Prostate gland (tissue), 2 donors: ENCODE measurements at places on chromosomes 1 and 21.

DNA sequence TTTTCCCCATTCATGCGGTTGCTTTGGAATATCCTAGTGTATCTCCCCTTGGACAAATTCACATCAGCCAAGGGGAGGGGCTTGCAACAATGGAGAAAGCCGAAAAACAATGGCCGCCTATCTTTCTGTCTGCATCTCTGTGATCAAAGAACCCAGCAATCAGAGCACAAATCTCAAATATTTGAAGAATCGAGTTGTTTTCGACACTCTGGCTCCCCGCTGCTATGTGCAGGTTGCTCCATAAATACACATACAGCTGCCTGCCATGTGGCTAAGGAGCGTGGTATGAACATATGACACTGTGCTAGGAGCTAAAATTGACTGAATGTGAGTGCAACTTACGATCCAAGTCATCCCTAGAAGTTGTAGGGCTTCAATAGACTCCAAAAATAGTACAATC, 8.5 kb downstream of the CFHR4 start:
- no peak overlapping the region for H3K4me3 ChIP-seq
- no peaks in the 10 kb centered on the region for H3K27me3 ChIP-seq
- no peak for DNase-seq
- H3K4me1 ChIP-seq, result no peaks in the 10 kb centered on the region
- H3K27ac ChIP-seq, result no peak overlapping the region

- H3K36me3 ChIP-seq, result no peaks in the 10 kb centered on the region
- no peaks in the 10 kb centered on the region for H3K27me3 ChIP-seq
- no peak overlapping the region for H3K27ac ChIP-seq
- no peaks in the 10 kb centered on the region for H3K4me1 ChIP-seq
These were observed 115.7 kb downstream of the PIGK start for GRCh38 chr1:77103486-77103885.

DNA sequence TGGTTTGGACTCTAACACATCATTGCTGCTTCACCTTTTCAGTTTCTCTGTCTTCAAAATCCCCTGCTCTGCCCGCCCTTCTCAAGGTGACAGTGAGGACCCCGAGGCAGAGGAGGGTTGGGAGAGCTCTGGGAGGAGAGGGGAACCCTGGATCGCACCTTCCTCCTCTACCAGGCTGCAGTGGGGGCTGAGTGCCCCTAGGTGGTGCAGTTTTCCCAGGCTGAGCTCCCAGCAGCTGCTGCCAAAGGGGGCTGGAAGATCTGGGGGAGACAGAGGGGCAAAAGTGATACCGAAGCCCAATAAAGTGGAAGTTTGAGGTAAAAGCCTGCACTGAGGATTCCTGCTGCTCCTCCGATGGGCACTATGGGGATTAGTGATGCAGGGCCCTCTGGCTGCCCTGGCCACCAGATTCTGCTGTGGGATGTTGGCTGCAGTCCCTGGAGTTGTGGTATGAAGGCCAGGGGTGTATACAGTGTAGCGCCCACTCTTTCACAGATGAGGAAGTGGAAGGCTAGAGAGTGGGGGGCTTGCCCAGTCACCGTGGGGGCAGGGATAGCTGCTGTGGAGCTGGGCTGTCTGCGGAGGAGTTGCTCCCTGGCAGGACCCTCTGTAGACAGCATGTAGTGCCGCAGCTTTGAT, 40.7 kb upstream of the SCMH1 start:
- DNase-seq, result no peak
- no peak overlapping the region for H3K27ac ChIP-seq
- no peak overlapping the region for H3K4me3 ChIP-seq
- no peaks in the 10 kb centered on the region for H3K4me1 ChIP-seq
- H3K27me3 ChIP-seq, result no peaks in the 10 kb centered on the region

DNA sequence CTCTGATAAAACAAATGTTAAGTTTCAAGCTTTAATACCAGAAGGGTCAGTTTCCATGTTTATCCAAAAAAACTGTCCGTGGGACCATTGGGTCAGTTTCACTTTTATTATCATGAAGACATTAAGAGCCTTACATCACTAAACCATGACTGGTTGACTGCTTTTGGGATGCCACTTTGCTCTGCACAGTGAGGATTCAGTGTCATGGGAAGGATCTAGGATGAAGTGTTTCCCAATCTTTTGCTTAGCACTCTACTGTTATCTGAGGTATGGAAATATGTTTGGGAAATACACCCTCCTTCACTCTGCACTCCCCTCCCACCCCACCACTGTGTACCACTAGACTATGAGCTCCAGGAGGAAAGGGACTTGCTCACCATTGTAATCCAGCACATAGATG, 16.3 kb downstream of the RPS6KC1 start:
- H3K4me1 ChIP-seq, result no peaks in the 10 kb centered on the region
- no peaks in the 10 kb centered on the region for H3K36me3 ChIP-seq
- no peak overlapping the region for H3K4me3 ChIP-seq
- H3K27me3 ChIP-seq, result no peaks in the 10 kb centered on the region

GRCh38 chr1:1625824-1626206, 6.2 kb upstream of the MMP23B start:
- H3K36me3 ChIP-seq, result no peaks in the 10 kb centered on the region
- H3K27ac ChIP-seq, result no peak overlapping the region
- DNase-seq, result no peak
- H3K4me3 ChIP-seq, result no peak overlapping the region
- H3K4me1 ChIP-seq, result no peaks in the 10 kb centered on the region
- H3K27me3 ChIP-seq, result no peaks in the 10 kb centered on the region

DNA sequence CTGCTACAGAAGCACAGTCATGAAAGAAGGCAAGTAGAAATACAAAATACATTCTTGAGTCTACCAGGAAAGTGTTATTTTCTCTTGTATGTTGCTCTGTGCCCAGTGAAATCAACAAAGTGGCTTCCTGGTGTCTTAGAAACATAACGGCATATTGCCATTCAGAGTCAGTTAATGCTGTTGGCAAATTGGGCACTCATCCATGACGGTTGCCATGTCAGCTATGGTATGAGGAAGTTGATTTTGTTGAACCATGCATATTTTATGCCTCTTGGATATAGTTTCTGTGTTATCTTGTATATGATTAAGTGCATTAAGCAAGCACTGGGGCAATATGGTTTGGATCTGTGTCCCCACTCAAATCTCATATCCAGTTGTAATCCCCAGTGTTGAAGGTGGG, 153.1 kb upstream of the CXADR start:
- H3K27ac ChIP-seq, result no peak overlapping the region
- no peaks in the 10 kb centered on the region for H3K4me1 ChIP-seq
- no peak overlapping the region for H3K4me3 ChIP-seq
- DNase-seq, result no peak

DNA sequence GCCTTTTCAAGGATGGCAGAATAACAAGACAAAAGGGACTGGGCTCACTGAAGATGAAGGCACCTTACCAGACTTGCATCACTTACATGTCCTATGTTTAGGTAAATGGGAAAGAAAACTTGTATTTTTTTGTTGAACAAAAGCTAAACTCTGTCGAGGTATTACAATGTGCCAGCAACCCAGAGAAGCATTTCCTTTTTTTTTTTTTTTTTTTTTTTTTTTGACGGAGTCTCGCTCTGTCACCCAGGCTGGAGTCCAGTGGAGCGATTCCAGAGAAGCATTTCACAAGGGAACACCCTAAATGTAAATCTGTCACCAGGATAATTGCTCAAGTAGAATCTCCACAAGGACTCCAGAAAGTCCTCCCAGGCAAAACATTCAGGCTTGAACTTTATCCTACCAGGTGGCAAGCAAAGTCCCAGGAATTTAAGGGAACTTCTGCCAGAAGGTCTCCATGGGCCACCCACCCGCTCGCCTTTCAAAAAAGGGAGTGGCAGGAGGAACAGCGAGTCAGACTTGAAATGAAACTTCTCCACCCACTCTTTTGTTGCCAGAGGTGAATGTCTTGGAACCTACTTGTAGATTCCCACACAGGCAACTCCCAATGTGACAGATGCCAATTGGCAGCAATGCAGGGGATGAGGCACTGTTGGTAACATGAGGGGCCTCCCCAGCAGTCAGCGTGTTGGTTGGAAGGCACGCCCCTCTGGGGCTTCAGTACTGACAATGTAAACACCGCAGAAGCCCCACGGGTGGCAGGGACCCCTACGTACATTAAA, 125.0 kb downstream of the TIAM1 start:
- H3K4me3 ChIP-seq, result no peak overlapping the region
- H3K4me1 ChIP-seq, result no peaks in the 10 kb centered on the region
- DNase-seq, result peak; percentile 63

- H3K4me3 ChIP-seq, result no peak overlapping the region
- H3K36me3 ChIP-seq, result no peaks in the 10 kb centered on the region
- DNase-seq, result no peak
- H3K27me3 ChIP-seq, result no peaks in the 10 kb centered on the region
These were observed 64.2 kb downstream of the SERINC2 start for GRCh38 chr1:31476891-31477846.

- DNase-seq, result peak; percentile 95
- peak within 1 kb of the TSS; percentile 56 for H3K4me3 ChIP-seq
- no peaks in the 10 kb centered on the region for H3K27me3 ChIP-seq
- H3K36me3 ChIP-seq, result no peaks in the 10 kb centered on the region
These were observed at the start of gene FALEC for GRCh38 chr1:150515328-150516049. FALEC (plus strand) TSS chr1:150515752.

DNA sequence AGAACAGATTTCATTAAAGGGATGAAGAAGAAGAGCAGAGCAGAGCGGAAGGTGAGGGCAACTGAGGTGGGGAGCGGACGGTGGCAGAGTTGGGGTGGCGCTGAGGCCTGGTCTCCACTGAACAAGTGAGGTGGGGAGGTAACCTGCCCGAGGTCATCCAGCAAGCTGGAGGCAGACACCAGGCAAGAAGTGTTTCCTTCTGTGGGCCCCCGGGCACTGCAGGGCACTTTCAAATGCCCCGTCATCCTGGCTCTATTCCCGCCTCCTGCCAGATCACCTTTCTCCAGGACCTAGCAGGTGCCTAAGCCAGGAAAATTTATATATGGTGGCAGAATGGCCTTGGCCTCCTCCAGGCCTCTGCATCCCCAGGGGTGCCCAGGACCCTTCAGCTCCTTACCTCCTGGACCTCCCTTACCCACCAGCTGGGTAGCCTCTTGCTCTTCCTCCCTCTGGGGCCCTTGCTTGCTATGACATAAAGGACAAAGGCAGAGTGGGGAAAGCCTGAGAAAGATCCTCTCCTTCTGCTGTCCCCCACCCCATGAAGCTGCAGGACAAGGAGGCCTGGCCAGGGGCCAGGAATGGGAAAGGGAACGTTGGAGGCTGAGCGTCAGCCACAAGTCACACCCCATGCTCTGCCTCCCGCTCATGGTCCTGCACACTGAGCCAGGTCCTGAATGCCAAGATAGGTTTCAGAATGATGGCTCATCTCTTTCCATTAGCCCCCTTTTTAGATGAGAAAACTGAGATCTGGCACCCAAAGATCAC, 29.0 kb downstream of the VWA5B1 start:
- no peaks in the 10 kb centered on the region for H3K36me3 ChIP-seq
- H3K27me3 ChIP-seq, result no peaks in the 10 kb centered on the region
- no peaks in the 10 kb centered on the region for H3K4me1 ChIP-seq
- no peak overlapping the region for H3K27ac ChIP-seq

DNA sequence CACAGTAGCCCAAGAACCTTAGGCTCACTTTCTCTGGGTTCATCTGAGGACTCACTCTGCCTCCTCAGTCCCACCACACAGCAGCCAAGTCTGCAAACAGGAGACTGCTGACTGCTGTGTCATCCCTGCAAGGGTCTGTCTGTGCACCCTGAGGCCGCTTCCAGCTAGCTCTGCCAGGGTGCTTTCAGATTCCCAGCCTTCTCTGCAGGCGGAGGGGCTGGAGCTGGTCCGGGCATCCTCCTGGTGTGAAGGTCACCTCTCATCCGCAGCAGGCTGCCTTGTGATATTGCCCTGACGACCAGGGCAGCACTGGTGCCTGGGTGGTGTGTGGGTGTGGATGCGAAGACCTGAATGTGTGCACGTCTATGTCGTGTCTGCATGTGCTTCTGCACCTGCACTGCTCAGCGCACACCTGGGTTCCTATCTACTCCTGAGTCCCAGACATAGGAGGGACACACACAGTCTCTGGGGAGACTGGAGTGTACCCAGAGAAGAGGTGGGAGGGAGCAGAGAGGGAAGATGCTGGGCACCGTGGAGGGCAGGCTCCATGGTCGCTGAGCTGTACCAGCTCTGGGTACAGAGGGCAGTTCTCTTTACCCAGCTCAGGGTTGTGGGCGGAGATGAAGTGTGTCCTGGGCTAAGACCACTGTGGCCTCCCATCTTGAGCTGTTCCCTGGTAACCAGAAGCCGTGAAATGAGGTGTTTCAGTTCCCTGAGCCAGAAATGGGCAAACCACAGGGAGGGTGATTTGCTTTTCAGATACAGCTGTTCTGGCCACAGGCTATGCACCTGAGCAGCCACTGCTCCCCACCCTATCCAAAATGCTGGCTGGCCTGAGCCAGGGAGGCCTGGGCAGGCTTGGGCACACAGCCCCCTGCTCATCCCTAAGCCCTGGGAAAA, 160.9 kb upstream of the CSF3R start:
- DNase-seq, result no peak
- no peaks in the 10 kb centered on the region for H3K27me3 ChIP-seq
- no peak overlapping the region for H3K27ac ChIP-seq
- no peak overlapping the region for H3K4me3 ChIP-seq

- H3K27ac ChIP-seq, result peak within 1 kb of the TSS; percentile 95
- H3K4me1 ChIP-seq, result peaks cover 2% of the 10 kb centered on the region
- H3K36me3 ChIP-seq, result no peaks in the 10 kb centered on the region
- peak; percentile 98 for DNase-seq
- peak within 1 kb of the TSS; percentile 59 for H3K4me3 ChIP-seq
These were observed at the start of the genes GNG5 and SPATA1 for GRCh38 chr1:84506002-84506728. GNG5 (minus strand) TSS chr1:84506581; CDS start chr1:84506091, 490 bp downstream. SPATA1 (plus strand) TSS chr1:84506386; CDS start chr1:84516360, 9,974 bp downstream.

GRCh38 chr1:173205146-173206051, 1.7 kb downstream of the TNFSF4 start:
- H3K4me1 ChIP-seq, result no peaks in the 10 kb centered on the region
- no peak for DNase-seq
- no peaks in the 10 kb centered on the region for H3K27me3 ChIP-seq
- no peak overlapping the region for H3K4me3 ChIP-seq
- no peak overlapping the region for H3K27ac ChIP-seq

DNA sequence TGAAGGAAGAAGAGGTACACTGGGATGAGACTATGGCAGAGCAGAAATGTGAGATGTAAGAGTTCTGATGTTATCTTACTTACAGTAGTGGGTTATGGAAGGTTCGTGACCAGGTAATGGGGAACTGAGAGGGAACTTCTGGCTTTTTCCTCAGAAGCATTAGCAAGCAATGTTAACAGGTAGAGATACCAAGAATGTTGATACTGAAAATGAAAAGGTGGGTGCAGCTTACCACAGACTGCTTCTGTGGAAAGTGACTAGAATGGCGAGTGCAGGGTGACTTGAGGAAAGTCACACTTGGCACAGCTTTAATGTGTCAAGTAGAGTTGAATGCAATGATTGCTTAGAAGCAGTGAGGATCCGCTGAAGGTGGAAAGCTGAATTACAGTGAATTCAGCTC, 70.8 kb downstream of the PLA2G4A start:
- H3K4me3 ChIP-seq, result no peak overlapping the region
- DNase-seq, result no peak
- no peak overlapping the region for H3K27ac ChIP-seq
- H3K27me3 ChIP-seq, result no peaks in the 10 kb centered on the region
- no peaks in the 10 kb centered on the region for H3K36me3 ChIP-seq
- H3K4me1 ChIP-seq, result no peaks in the 10 kb centered on the region

GRCh38 chr1:47478090-47478489, 40.2 kb downstream of the FOXD2 start:
- peak; percentile 79 for DNase-seq
- H3K36me3 ChIP-seq, result no peaks in the 10 kb centered on the region
- peaks cover 4% of the 10 kb centered on the region for H3K4me1 ChIP-seq
- no peaks in the 10 kb centered on the region for H3K27me3 ChIP-seq

- H3K27ac ChIP-seq, result no peak overlapping the region
- no peaks in the 10 kb centered on the region for H3K36me3 ChIP-seq
- H3K4me3 ChIP-seq, result no peak overlapping the region
- no peaks in the 10 kb centered on the region for H3K27me3 ChIP-seq
- DNase-seq, result no peak
These were observed 34.4 kb downstream of the ADAMTS1 start for GRCh38 chr21:26810676-26811415.
